Testis (tissue), 5 donors: ENCODE measurements at places on chromosomes 16 and 17. TPM values are rescaled to one million over a fixed set of nuclear protein-coding genes. Genes with fewer than 3 reads are reported as not detected.

DNA sequence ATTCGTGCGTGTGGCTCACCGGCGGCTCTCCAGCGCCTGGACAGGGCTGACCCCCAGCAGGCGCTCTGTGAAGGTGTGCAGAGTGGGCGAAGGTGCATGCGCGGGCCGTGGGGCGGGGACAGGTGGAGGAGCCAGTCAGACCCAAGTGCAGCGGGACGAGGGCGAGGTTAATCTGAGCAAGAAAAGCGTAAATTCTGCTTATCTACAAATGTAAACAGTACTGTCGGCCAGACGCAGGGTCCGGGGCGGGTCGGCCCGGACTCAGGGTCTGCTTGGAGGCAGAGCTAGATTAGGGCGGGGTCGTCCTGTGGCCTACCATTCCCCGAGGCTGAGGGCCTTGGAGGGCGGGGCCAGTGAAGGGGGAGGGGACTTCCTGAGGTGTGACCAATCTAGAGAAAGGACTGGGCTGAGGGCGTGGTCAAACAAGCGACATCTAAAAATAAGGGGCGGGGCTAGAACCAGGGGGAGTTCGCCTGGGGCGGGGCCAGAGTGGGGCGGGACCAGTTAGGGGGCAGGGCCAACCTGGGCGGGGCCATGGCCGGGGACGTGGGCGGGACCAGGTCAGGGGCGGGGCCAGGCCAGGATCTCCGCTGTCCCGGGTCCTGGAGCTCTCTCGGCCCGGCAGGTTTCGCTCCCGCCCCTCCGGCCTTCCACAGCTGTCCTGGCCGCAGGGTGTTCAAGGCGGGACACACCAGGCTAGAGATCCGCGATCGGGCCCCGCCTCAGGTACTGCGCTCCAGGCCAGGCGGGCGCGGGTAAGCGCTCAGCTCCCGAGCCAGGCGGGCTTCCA, at the start of gene SEC14L5:
TSS of gene SEC14L5 (plus strand) at position 611 of the 790 bp plus-strand sequence. CDS start 994 bp downstream, outside the sequence.
- H3K4me1 ChIP-seq, result peaks cover 8% of the 10 kb centered on the region
- H3K36me3 ChIP-seq, result no peaks in the 10 kb centered on the region
- peak within 1 kb of the TSS; percentile 59 for H3K4me3 ChIP-seq
- no peaks in the 10 kb centered on the region for H3K27me3 ChIP-seq
- peak; percentile 99 for DNase-seq

- H3K4me3 ChIP-seq, result no peak overlapping the region
- no peaks in the 10 kb centered on the region for H3K27me3 ChIP-seq
- no peaks in the 10 kb centered on the region for H3K36me3 ChIP-seq
- H3K4me1 ChIP-seq, result no peaks in the 10 kb centered on the region
- no peak overlapping the region for H3K27ac ChIP-seq
Observed at GRCh38 chr17:70563281-70563820, 394.0 kb downstream of the KCNJ2 start.

HBA1 gene
- total RNA-seq, result 11.7 TPM

GP1BA gene
- total RNA-seq, result 0.12 TPM
